MV-4-11 (cell line): ENCODE measurements at places on chromosomes 2 and 18.

GRCh38 chr2:43057742-43058725, 168.4 kb downstream of the ZFP36L2 start:
- no peak for DNase-seq

GRCh38 chr18:6423289-6423688, 8.6 kb upstream of the L3MBTL4 start:
- DNase-seq: no peak

DNA sequence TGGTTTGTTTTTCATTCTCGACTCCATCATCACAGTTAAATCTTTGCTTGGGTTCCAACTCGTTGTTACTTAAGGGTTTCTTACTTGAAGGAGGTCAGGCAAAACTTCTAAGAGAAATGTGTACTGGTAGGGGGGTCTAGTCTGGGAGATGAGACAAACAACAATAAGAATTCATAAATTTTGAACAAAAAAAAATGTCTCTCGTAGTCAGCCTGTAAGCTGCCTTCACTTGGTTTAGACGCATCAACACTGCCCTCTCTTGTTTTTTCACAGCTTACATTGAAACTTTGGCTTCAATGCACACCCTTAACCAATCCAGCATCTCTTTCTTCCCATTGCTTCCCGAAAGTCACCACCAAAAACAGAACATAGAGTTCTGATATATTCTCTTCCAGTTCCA, 576.4 kb upstream of the PIK3C3 start:
- no peak for DNase-seq

GRCh38 chr2:238251331-238251730, 11.5 kb upstream of the HES6 start:
- DNase-seq: no peak

DNA sequence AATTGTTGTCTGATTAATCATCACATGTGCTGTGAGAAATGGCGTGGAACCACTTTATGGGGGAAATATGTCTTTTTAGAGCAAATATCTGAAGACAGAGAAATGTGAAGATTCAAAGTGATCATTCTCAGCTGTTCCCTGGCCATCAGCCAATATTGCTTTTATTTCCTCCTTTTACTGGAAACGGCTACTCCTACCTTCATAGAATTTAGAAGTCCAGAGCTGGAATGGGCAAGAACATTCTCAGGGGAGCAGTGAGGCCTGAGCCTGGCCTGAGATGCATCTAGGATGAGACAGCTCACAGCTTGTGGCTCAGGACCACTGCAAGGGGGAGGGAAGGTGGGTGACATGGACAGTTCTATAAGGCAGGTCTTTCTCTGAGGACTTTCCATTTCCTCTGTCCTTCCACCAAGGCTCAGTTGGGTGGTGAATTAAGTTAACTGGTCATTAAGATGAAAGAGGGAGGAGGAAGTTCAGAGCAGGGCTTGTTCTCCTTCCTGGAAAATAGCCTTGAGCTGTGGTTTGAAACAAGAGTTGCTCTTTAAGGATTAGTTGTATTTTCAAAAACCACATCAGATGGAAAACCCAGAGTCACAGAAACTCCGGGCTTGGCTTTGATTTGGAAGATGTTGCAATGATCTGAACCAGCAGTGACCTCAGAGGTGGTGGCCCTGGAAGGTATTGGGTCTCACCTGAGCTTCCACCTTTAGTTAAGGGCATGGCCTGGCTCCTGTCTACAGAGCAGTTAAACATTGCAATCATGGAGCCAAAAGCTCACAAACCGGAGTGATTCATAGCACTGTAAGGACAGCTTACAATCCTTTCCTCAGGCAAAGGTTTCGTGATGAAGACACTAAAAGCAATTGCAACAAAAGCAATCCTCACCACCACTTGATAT, 144.3 kb downstream of the VAPA start:
- peak; percentile 94 for DNase-seq
